ENCODE measurements at places on chromosomes 5 and 9.
A peak's percentile ranks its signal among the peaks of the same experiment; 100 is the strongest.

DNA sequence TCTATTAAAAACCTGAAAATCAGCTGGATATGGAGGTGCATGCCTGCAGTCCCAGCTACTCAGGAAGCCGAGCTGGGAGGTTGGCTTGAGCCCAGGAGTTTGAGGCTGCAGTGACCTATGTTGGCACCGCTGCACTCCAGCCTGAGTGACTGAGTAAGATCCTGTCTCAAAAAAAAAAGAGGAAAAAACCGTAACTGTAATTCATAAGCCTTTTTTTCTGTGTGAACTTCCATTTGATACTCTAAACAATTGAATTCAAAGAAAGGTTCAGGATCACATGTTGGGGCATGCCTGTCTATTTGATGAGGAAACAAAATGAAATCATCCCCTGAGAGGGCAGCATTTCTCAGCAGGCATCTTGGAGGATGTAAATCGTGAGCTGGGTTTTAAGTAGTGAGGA, 38.8 kb downstream of the ITGA2 start:
- no peak for DNase-seq

DNA sequence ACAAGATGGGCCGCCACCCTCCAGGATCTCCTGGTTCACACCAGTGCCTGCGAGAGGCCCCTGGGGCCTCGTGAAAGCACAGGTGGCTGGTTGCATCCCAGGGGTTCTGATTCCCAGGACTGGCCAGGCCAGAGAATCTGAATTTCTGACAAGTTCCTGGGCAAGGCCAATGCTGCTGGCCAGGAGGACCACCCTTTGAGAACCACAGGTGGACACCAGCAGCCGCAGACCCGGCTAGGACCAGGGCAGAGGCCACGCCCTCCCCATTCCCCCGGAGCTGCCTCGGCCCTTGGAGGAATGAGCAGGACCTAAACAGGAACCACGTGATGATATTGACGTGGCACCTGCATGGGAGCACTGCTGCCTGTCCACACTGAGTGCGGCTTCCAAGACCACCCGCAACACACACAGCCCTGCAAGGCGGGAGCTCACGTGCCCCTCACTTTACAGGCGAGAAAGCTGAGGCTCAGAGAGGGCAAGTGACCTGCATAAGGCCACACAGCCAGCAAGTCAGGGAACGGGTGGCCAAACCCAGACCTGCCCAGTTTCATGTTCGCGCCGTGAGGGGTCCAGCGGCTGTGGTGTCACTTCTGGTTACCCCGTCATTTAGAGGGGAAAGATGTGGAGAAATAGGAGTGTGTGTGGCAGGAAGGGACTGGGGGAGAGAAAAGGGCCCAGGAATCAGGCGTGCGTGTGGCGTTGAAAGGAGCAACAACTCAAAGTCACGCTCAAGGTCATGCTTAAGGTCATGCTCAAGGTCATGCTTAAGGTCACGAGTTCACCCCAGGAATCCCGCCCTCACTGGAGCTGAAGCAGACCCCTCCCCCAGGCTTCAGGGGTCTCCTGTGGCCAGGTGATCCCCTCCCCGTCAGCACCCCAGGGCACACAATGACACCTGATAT, 105.9 kb upstream of the IER5L start:
- DNase-seq = no peak

DNA sequence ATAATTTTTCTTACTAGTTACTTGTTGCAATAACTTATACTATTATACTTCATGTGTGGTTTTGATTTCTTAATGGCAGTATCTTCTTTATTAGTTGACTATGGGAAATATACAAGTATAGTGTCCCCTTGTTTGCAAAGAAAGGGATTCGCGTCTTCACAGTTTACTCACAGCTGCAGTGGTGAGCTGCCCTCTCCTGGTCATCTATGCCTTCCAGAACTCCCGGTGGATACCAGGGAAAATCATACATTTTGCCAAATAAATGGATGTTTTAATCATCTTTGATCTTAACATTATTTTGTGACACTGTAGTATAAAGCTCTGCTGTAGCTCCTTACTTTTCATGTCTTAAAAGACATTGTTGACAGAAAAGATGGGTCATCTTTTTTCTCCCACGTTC, 142.0 kb downstream of the ZCCHC7 start:
- no peak for DNase-seq

DNA sequence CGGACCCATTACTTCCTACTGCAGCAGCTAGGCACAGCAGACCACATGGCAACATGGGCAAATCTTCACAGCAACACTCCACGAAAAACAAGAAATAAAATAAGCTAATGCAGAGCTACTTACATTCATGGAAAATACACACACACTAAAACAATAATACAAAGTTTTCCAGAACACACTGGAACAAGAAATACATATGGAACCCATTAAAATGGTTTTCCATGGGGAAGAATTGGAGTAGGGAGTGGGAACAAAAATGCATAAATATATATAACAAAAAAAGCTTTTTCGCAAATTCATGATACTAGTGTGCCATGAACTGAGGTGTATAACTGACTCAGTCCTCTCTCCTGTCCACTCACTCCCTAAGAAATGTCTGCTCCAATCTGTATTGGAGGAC, 8.3 kb downstream of the ADAMTS12 start:
- DNase-seq = no peak

- no peak for DNase-seq
Measured at GRCh38 chr5:111535879-111536549, 23.7 kb upstream of the STARD4 start.

DNA sequence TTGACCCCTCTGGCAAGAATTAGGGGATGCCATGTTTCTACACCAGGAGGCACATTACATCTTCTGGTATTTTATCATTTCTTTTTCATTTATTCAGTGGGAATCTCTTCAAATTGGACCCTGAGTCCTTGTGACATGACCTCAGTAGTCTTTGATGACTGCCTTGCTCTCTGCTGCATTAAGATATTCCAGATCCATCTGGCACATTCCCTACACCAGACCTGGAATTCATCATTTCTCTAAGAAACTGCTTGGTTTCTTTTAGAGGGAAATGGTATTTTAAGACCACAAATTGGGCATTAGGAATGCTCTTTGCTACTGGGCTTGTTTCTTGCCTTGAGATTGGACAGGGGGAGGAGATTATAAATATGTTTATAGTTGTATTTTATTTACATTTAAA, 61.0 kb downstream of the GALNT10 start:
- no peak for DNase-seq

- no peak for DNase-seq
Measured at GRCh38 chr9:20148416-20148815, 359.6 kb upstream of the SLC24A2 start.

DNA sequence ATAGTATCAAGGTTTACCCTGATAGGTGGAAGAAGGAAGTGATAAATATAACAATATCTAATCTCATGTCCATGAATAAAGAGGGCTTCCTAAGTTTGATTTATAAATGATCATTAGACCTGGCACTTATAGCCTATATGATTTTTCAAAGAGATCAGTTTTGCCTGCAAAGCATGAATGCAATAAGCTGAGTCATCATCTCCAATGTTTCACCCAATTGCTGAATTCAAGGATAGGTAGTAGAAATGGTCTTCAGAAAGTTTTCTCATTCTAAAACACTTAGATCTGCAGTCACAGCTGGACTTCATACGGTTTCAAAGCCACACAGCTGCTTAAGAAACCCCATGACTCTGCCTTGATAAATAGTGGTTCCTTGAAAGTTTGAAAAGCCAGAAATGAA, 1722.8 kb downstream of the MAT2B start:
- no peak for DNase-seq

GRCh38 chr9:97427885-97428284, 16.0 kb downstream of the TDRD7 start:
- DNase-seq = no peak

DNA sequence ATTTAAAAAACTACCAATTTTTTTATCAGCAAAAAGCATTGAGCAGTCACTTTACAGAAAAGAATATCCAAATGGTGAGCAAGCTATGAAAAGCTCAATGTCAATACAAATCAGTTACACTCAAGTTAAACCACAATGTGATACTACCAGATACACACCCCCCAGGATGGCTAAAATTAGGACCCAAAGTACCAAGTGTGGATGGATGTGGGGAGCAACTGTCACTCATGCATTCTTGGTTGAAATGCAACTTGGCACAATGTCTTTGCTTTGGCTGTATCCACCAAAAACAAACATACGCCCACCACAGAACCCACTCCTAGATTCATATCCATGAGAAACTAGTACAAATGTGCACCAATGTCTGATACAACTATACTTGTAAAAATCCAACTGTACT, 120.0 kb upstream of the IRX1 start:
- DNase-seq = no peak

- DNase-seq = no peak
Measured at GRCh38 chr9:105198865-105199264, 45.6 kb upstream of the SLC44A1 start.

GRCh38 chr5:139474890-139475791, 4.3 kb downstream of the SMIM33 start:
- no peak for DNase-seq

DNA sequence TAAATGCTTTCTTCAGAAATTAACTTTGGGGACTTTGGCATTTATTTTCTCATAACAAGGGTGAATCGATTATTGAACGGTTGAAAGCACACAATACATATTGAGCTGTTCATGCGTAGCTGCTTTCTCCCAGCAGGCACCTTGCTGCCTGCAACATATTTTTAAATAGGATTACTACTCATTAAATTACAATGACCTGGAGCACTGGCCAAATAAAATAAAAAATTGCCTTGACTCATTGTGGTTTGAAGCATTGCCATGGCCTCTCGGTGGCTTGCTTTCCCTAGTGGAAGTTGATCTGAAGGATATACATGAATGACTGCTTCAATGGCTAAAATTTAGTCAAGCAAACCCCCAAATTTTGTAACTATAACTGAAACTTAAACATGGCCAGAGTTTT, 181.6 kb upstream of the NUDT12 start:
- DNase-seq = peak; percentile 12

GRCh38 chr5:93632327-93632726, 49.3 kb downstream of the NR2F1 start:
- no peak for DNase-seq

- DNase-seq = peak; percentile 21
Measured at GRCh38 chr5:113378959-113379541, 55.7 kb downstream of the TSSK1B start.

- no peak for DNase-seq
Measured at GRCh38 chr5:4050203-4050602, 454.6 kb downstream of the IRX1 start.

DNA sequence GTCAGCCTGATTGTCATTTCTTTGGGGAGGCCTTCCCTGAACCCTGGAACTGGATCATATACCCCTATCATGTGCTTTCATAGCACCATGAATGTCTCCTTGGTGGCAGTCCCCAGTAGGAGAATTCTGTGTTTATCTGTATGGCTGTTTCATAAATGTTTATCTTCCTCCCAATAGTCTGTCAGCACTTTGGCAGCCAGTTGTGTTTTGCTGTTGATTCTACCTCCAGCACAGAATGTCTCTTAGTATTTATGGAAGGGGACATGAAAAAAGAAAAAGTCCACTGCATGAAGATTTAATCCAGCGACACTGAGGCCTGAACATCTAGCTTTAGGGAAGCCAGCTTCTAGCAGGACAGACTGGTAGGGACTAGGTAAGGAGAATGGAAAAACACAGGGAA, 38.3 kb downstream of the GHR start:
- DNase-seq = no peak

DNA sequence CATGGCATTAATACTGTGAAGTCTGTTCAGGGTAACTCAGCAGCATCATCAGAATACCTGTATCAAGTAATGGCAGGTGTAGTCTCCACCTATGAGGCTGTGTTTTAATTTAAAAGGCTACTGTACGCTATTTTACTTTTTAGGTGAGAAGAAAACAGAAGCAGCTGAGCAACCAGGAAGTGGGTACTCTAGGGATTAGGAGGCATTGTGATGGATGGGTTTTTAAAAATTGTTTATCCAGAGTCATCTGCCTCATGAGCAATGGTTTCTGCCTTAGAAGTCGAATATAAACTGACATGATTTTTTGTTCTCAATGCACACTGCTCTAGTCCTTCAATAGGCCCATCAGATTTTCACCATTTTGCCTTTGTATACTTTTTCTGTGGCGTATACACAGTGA, 42.6 kb downstream of the PSIP1 start:
- DNase-seq = no peak

- DNase-seq = no peak
Measured at GRCh38 chr5:157575381-157576020, at the start of gene ADAM19. Gene ADAM19, minus strand, starts transcription at chr5:157575775. Its CDS starts 79 bp downstream, at chr5:157575696.

- no peak for DNase-seq
Measured at GRCh38 chr5:73673161-73673591, 47.2 kb downstream of the ARHGEF28 start.

GRCh38 chr5:31410089-31410488, 121.8 kb downstream of the DROSHA start:
- DNase-seq = no peak

DNA sequence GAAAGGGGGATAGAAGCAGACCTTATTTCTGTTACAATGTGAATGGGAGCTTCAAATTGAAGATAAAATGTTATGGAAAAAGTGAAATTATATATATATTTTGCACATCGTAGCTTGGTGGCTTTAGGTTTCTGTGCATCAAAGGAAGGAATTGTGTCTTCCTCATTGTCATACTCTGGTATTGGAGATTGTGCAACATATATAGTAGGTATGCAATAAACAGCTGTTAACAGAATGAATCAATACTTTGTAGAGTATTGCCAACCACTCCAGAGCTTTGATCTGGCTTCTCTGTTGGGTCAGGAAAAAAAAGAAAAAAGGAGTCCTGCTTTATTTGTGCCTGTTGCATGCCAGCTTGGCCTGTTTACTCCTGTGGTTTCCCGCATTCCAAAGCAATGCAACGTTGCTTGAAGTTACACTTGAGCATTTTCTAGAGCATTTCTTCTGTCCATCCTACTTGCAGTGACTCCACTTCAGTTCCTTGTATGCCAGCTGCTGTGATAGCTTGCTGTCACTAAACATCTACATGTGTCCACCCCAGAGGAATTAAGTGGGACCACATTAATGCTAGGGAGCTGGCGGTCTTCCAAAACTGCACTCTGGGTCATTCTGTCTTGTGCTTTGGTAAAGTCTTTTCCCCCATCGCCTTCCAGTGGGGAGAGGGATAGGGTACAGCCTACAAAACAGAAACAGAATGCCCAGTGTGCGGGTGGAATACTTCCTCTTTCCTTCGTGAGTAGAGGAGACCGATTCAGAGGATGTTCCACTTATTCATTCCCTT, 62.0 kb upstream of the MEF2C start:
- DNase-seq = peak; percentile 31

- DNase-seq = no peak
Measured at GRCh38 chr9:121494192-121494591, 5.5 kb downstream of the GGTA1 start.

DNA sequence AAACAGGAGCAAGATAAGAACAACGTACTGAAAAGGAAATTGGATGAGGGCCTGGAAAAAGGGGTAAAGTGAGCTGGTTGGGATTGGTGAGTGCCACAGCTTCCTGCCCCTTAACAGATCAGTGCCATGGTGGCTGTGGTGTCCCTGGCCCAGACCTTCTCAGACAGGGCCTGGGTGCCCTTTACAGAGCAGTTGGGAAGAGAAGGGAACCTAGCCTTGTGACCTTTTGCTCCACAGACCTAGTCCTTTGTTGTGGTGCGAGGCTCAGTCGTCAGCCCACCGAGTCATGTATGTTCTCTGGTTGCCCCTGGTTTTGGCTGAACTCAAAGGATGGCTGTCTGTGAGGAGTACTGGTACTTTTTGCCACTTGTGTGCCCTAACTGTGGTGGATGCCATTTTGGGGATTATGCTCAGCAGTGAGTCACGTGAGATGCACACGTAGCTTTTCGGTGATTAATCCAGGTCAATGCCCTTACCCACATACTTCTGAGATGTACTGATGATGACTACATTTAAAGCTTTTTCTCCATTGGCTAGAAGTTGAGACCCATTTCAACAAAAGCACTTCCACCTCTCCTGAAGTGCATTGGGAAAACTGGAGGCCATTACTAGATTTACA, 48.4 kb downstream of the EXOSC2 start:
- peak; percentile 36 for DNase-seq
